ENCODE measurements at places on chromosomes 1 and 21. TPM values are rescaled to one million over a fixed set of nuclear protein-coding genes. Genes with fewer than 3 reads are reported as not detected.
A peak's percentile ranks its signal among the peaks of the same experiment; 100 is the strongest.

DNA sequence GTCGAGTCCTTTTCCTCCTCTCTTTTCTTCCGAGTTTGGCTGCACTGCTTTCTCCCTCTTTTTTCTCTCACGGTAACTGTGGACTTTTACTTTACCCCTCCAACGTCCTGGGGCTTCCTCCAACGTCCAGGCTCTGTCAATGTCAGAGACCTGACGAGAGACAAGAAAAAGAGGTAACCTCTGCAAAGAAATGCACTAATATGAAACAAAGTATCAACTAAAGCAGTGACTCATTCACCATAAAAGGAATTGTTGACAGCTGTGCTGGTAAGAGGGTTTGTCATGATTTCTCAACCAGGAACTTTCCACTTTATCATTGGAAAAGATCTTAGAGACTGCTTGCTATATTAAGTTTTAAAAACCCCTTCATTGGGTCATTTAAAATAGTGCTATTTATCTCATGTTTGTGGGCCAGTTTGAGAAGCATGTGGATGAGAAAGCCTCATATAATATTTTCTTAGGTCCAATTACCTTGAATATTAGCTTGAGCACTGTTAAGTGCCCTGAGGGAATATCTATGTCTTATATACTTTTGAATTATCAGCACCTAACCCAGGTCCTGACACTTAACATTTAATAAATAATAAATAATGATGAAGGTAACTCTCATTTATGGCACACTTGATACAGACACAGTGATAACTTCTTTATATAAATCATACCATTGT lies at the start of gene GBP2:
TSS of gene GBP2 (minus strand) at position 202 of the 668 bp plus-strand sequence. CDS start 4,148 bp downstream, outside the sequence.
- no peaks in the 10 kb centered on the region for H3K27me3 ChIP-seq
- no peaks in the 10 kb centered on the region for H3K36me3 ChIP-seq
- H3K27ac ChIP-seq = peak within 1 kb of the TSS; percentile 10
- H3K4me3 ChIP-seq = peak within 1 kb of the TSS; percentile 70
- DNase-seq = peak; percentile 89

DNA sequence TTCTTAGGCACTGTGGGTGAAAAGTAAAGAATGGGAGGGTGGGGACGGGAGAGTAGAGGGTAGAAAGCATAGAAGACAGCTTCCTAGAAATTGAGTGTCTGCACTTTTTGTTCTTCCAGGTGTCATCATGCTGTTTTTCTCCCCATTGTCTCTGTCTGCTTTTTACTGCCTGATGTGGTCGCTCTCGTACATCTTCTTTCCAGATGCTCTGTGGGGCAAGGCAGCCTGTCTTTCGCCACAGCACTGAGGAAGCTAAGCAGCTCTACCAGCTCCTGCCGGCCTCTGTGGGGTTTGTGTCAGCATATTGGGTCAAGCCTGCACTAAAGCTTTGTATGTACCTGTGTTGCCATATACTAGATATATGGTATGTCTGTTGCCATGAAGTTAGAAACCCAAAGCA lies 13.2 kb downstream of the TMEM269 start:
- H3K27me3 ChIP-seq = no peaks in the 10 kb centered on the region
- H3K4me3 ChIP-seq = no peak overlapping the region
- H3K27ac ChIP-seq = no peak overlapping the region

- H3K4me1 ChIP-seq = peaks cover 37% of the 10 kb centered on the region
- H3K27me3 ChIP-seq = no peaks in the 10 kb centered on the region
- no peaks in the 10 kb centered on the region for H3K36me3 ChIP-seq
- peak; percentile 89 for DNase-seq
- no peak overlapping the region for H3K4me3 ChIP-seq
- peak overlapping the region; percentile 33 for H3K27ac ChIP-seq
These were observed 36.6 kb upstream of the PTPRC start for GRCh38 chr1:198601936-198602889.

- H3K4me3 ChIP-seq = peak overlapping the region; percentile 83
- H3K36me3 ChIP-seq = no peaks in the 10 kb centered on the region
- 0 out of 2 replicates have a peak, but pooled peaks cover 4% of the 10 kb centered on the region for H3K4me1 ChIP-seq
- no peaks in the 10 kb centered on the region for H3K27me3 ChIP-seq
- DNase-seq = peak; percentile 50
- H3K27ac ChIP-seq = peak overlapping the region; percentile 3
These were observed 54.2 kb upstream of the DNAJC6 start for GRCh38 chr1:65255035-65255655.

The TMOD4 gene
- 0.24 TPM for polyA plus RNA-seq

DNA sequence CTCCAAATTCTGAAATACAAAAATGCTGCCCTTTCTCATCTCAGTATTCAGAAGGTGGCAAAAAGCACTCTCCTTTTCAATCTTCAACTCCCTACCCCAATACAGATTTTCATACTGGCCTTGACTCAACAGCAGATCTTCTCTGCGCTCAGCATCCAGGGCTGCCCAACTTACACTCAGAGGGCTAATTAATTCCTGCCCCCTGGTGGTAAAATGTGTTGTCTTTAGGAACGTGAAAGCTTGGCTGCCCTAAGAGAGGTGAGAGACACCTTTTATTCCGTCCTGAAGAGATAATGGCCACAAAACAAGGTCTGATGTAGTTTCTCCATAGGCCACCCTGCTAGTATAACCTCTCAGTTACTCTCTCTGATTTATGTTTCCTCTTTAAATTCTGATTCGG lies 25.0 kb downstream of the KRTAP24-1 start:
- DNase-seq = peak; percentile 69
- H3K36me3 ChIP-seq = no peaks in the 10 kb centered on the region
- no peak overlapping the region for H3K4me3 ChIP-seq

GRCh38 chr1:114214016-114214415 lies 60.3 kb upstream of the SYT6 start:
- H3K27me3 ChIP-seq = peaks cover 46% of the 10 kb centered on the region
- no peaks in the 10 kb centered on the region for H3K4me1 ChIP-seq
- no peak for DNase-seq
- H3K4me3 ChIP-seq = no peak overlapping the region

DNA sequence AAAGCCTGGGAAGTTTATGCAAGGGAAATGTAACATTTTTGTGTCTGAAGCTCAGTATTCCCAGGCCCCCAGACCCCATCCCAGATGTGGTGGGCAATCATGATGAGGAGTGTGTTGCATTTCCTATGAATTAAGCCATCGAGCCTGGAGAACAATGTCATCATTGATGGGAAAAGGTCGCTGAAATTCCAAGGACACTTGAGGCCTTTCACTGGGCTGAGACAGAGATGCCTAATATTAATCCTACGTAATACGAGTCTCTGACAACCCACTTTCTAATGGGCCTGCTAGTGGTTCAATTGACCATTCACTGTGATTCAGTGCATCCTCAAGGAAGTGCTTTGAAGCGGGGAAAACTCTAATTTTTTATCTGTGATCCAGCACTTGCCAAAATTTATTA lies 291.6 kb downstream of the PLPP3 start:
- DNase-seq = no peak
- H3K27ac ChIP-seq = no peak overlapping the region
- no peak overlapping the region for H3K4me3 ChIP-seq
- H3K36me3 ChIP-seq = no peaks in the 10 kb centered on the region
- no peaks in the 10 kb centered on the region for H3K27me3 ChIP-seq
- H3K4me1 ChIP-seq = no peaks in the 10 kb centered on the region

DNA sequence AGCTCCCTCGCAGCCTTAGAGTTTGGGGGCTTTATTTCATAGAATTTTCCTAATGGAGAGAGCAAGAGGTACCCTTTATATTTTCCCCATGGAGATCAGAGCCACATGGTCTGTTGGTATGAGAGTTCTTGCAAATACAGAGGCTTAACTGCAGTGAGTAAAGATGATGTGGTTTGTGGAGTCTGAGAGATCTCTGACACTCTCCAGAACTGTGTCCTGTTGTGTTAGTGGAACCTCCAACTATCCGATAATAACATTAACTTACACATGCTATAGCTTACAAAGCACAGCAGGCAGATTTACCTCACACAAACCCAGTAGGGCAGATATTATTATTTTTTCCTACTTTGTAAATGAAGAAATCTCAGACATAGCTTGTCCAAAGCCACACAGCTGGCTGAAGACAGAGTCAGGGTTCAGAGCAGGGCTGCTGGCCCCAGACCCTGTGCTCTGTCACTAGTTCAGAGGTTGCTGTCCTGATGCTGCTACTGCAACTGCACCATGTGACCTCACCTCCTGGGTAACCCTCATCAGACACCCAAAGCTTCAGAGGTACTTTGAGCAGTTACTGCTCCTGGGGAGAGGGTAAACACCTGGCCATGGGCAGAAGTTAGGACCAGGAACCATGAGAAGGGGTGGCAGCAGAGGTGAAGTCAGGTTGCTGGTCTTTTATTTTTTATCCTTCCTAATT lies 384.8 kb upstream of the PROX1 start:
- no peak overlapping the region for H3K27ac ChIP-seq
- no peak overlapping the region for H3K4me3 ChIP-seq
- H3K36me3 ChIP-seq = no peaks in the 10 kb centered on the region
- H3K27me3 ChIP-seq = no peaks in the 10 kb centered on the region
- no peaks in the 10 kb centered on the region for H3K4me1 ChIP-seq

The KRTAP19-1 gene
- not detected for polyA plus RNA-seq

GRCh38 chr21:33668180-33668579 lies 25.9 kb downstream of the ITSN1 start:
- peak; percentile 57 for DNase-seq
- H3K4me1 ChIP-seq = peaks cover 39% of the 10 kb centered on the region
- no peaks in the 10 kb centered on the region for H3K27me3 ChIP-seq

The IL19 gene
- not detected for polyA plus RNA-seq

GRCh38 chr1:177448652-177449357 lies 278.0 kb downstream of the BRINP2 start:
- no peak overlapping the region for H3K27ac ChIP-seq
- DNase-seq = peak; percentile 60
- peaks cover 18% of the 10 kb centered on the region for H3K4me1 ChIP-seq
- H3K4me3 ChIP-seq = peak overlapping the region; percentile 20
- peaks cover 13% of the 10 kb centered on the region for H3K27me3 ChIP-seq

- H3K4me3 ChIP-seq = no peak overlapping the region
- H3K27me3 ChIP-seq = no peaks in the 10 kb centered on the region
- H3K36me3 ChIP-seq = no peaks in the 10 kb centered on the region
- H3K27ac ChIP-seq = no peak overlapping the region
- no peak for DNase-seq
These were observed 489.2 kb upstream of the C1orf87 start for GRCh38 chr1:60562740-60563139.

GRCh38 chr21:33971492-33972013 lies 55.9 kb upstream of the ATP5PO start:
- H3K36me3 ChIP-seq = no peaks in the 10 kb centered on the region
- H3K27ac ChIP-seq = no peak overlapping the region
- peak; percentile 23 for DNase-seq
- H3K4me1 ChIP-seq = peaks cover 40% of the 10 kb centered on the region
- no peak overlapping the region for H3K4me3 ChIP-seq

DNA sequence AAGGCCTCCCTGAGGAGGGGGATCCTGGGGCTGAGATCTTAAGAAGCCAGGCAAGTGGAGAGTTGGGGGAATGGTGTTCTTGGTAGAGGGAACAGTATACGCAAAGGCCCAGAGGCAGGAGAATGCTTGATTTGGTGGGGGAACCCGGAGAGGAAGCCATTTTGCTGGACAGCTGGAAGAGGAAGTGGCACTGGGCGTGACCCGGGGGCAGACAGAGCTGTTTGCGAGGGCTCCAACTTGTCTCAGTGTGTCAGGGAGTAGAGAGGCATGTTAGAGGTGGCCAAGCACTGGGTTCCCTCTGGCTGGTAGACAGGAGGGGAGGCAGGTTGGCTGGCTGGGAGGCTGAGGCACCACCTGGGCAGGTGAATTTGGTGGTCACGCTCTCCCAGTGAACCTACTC lies 96.3 kb upstream of the ACTL8 start:
- H3K27me3 ChIP-seq = no peaks in the 10 kb centered on the region
- H3K36me3 ChIP-seq = 0 out of 2 replicates have a peak, but pooled peaks cover 2% of the 10 kb centered on the region
- DNase-seq = no peak
- no peak overlapping the region for H3K27ac ChIP-seq
- H3K4me3 ChIP-seq = no peak overlapping the region

Measured in GM23248 (cell line).